ENCODE measurements at places on chromosomes 1 and 21. TPM values are rescaled to one million over a fixed set of nuclear protein-coding genes. Genes with fewer than 3 reads are reported as not detected.
A peak's percentile ranks its signal among the peaks of the same experiment; 100 is the strongest.

The RAP1A gene
- total RNA-seq, result 213 TPM

The COL8A2 gene
- 13.0 TPM for total RNA-seq

The HSPB7 gene
- total RNA-seq, result 44.4 TPM

The ARHGAP29 gene
- 48.2 TPM for total RNA-seq

The PPP1R15B gene
- total RNA-seq, result 40.0 TPM

The TMCO1 gene
- 46.2 TPM for total RNA-seq

The OVAAL gene
- not detected for total RNA-seq

The NBPF10 gene
- 1.2 TPM for total RNA-seq

The DCDC2B gene
- not detected for total RNA-seq

The KRTAP19-1 gene
- not detected for total RNA-seq

The ELAVL4 gene
- 2.6 TPM for total RNA-seq

The GBP6 gene
- total RNA-seq, result not detected

The TCEANC2 gene
- 6.6 TPM for total RNA-seq

The POTED gene
- total RNA-seq, result not detected

The UFC1 gene
- total RNA-seq, result 74.9 TPM

The ZBTB8B gene
- under 0.01 TPM for total RNA-seq

DNA sequence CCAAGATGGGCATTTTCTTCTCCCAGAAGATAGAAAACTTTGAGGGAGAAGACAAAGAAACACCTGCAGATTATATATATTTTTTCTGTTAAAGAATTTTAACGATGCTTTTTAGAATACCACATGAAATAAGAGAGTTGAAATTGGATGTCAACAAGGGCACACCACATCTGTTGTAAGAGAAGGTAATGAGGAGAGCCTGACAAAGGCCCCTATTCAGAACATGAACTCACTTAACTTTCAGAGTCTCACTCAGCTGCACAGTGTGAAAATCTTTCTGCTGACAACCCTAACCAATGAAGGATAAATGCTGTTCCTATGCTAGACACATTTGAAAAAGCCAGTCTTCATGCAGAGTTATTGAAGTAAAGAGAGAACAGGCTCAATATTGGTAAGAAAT lies 7.3 kb downstream of the KRTAP22-2 start:
- no peaks in the 10 kb centered on the region for H3K4me1 ChIP-seq
- DNase-seq, result no peak
- H3K27me3 ChIP-seq, result no peaks in the 10 kb centered on the region
- H3K36me3 ChIP-seq, result no peaks in the 10 kb centered on the region
- H3K27ac ChIP-seq, result no peak overlapping the region

DNA sequence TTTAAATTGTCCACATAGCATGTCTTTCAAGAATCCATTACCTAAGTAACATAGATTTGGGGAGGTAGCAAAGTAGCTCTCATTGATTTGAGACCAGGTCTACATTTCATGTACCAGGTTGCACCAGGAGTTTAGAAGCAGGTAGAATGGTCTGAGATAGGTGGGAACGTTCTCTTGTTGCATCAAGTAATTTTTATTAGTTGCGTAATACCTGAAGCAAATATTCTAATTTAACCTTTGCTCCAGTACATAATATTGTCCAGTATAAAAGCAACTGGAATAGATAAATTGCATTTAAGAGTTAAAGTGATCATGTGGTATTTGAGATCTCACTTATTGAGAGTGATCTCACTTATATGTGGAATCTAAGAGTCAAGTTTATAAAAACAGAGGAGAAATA lies 597.1 kb upstream of the PRMT6 start:
- H3K36me3 ChIP-seq, result no peaks in the 10 kb centered on the region
- no peak overlapping the region for H3K27ac ChIP-seq
- H3K27me3 ChIP-seq, result no peaks in the 10 kb centered on the region
- no peak for DNase-seq
- no peaks in the 10 kb centered on the region for H3K4me1 ChIP-seq

DNA sequence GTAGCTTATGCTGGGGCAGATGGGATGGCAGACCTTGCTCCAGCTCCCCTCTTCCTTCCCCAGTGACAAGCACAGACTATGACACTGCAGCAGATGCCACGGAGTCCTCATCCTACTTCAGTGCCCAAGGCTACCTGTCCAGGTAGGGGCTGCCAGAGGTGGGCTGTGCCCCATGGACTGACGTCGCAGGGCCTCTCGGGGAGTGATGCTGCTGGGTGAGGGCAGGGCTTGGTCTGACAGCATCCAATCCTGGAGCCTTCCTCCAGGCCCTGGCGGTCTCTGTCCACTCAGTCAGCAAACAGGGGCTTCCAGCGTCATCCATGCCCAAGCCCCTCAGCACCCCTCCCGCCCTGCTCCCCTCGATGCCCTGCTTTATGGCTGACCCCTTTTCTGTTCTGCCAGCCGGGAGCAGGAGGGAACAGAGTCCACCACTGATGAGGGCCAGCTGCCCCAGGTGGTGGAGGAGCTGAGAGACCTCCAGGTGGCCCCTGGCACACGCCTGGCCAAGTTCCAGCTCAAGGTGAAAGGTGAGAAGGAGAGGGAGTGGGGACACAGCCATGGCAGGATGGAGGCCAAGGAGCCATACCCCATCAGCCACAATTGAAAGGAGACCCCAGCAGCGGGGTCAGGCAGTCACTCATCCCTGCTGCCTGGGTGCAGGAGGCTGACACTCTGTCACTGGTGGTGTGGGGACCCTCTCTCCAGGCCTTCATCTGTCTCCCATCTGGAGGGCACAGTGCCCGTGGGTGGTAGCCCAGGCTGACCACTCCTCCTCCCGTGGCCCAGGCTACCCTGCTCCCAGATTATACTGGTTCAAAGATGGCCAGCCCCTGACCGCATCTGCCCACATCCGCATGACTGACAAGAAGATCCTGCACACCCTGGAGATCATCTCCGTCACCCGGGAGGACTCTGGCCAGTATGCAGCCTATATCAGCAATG lies 73.6 kb downstream of the TRIM11 start:
- peak; percentile 53 for DNase-seq
- H3K27ac ChIP-seq, result no peak overlapping the region
- no peaks in the 10 kb centered on the region for H3K27me3 ChIP-seq

DNA sequence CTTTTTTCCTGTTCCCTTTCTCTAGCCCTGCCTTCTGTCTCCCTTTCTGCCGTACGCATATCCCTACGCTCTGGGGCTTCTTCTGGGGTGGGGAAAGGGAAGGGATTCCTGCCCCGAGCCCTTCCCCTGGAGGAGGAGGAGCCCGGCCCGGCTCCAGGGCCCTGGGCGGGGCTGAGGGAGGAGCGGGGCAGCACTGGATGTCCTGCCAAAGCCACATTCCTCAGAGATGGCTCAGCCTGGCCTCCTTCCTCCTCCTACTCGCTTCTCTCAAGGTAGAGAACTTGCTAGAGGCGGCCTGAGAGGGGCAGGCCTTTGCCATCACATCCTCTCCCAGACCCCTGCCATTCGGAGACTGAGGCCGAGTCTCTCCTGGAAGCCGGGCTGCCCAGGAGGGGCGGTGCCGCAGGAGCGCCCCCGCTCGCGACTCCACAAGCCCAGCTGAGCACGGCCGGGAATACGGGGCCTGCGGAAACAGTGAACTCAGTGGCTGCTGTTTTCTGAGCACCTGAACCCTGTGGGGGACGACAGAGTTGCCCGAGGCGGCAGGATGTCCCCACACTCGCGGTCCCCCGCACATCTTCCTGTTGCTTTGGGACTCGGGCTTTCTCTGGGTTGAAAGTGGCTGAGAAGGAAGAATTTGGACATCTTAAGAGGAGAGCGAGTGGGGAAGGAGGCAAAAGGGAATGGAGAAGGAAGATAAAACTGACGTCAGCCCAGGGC lies 12.2 kb downstream of the ADAMTSL4 start:
- peak overlapping the region; percentile 97 for H3K27ac ChIP-seq
- H3K36me3 ChIP-seq, result peaks cover 16% of the 10 kb centered on the region
- peak; percentile 99 for DNase-seq

DNA sequence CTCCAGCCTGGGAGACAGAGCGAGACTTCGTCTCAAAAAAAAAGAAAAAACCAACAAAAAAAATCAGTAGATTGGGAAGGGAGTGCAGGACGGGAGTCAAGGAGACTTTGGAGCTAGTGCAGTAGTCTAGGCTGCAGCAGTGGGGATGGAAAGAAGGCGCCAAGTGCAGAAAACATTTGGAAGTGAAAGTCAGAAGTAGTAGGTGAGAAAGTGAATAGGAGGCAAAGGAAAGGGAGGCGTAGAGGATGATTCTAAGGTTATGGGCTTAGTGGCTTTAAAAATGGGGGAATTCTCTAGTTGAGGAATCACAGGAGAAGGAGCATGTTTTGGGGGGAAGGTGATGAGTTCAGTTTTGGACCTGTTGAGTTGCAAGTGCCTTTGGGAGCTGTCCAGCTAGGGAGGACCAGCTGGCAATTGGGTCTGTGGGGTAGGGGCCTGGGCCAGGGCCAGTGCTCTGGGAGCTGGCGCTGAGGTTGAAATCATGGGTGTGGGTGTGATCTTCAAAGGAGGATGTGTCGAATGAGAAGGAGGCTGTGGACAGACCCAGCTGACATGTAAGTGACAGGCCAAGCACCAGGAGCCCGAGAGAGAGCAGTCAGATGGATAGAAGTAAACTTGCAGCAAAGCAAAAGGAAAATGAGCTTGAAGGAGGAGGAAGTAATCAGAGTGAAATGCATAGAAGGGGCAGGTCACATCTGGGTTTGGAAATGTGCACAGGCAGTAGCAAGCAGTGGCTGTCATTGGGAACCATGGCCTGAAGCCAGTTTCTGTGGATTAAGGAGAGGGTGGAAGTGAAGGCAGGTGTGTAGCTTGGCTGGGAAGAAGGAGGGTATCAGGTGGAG lies 15.8 kb downstream of the TMCC2 start:
- H3K4me1 ChIP-seq, result no peaks in the 10 kb centered on the region
- H3K36me3 ChIP-seq, result peaks cover 7% of the 10 kb centered on the region
- H3K27ac ChIP-seq, result no peak overlapping the region
- H3K4me3 ChIP-seq, result no peak overlapping the region
- DNase-seq, result no peak
- no peaks in the 10 kb centered on the region for H3K27me3 ChIP-seq

DNA sequence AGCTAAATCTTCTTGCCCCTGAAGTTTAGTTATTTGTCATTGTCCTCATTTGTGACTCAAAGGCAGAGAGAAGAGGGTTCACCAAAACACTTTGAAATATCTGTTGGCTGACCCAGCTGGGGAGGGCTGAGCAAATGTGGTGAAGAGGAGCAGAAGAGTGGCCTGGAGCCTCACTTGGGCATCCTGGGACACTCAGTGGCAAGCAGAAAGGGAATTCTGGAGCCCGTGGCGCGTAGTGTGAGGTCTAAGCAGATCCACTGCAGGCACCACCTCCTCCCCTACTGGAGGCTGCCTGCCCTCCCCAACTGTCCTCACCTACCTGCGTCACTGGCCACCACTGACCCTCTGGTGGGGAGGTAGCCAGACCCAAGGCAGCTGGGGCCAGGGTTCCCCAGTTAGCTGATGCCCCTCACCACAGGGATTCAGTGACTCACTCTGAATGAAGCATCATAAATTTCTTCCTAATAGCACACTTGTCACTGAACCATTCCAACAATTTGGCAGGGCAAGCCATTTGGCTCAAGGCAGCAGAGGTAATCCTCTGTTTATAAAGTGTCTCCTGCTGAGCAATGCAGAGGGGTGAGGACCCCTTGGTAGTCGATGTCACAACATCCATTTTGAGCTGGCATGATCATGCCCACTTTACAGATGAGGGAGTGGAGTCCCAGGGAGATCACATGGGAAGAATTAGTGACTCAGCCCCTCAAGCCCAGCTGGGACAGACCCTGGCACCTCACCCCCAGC lies 80.3 kb downstream of the NENF start:
- no peaks in the 10 kb centered on the region for H3K4me1 ChIP-seq
- DNase-seq, result no peak
- no peaks in the 10 kb centered on the region for H3K36me3 ChIP-seq
- H3K4me3 ChIP-seq, result no peak overlapping the region
- H3K27ac ChIP-seq, result no peak overlapping the region

GRCh38 chr1:100734676-100735075 lies 15.1 kb downstream of the VCAM1 start:
- H3K4me3 ChIP-seq, result no peak overlapping the region
- DNase-seq, result no peak
- H3K4me1 ChIP-seq, result peaks cover 30% of the 10 kb centered on the region
- no peaks in the 10 kb centered on the region for H3K36me3 ChIP-seq

DNA sequence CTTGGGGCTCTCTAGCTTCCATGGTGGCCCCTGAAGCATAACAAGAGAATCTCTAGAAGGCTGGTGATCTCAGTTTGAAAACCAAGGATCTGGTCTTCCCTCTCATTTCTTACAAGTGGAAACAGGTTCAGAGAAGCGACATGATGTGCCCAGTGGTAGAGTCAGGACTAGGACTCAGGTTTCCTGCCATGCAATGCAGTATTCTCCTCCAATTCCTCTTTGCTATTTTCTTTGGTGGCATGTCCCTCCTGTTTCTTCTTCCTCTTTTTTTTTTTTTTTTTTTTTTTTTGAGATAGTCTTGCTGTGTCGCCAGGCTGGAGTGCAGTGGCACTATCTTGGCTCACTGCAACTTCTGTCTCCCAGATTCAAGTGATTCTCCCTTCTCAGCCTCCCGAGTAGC lies 195.6 kb upstream of the C1orf105 start:
- no peaks in the 10 kb centered on the region for H3K36me3 ChIP-seq
- no peak for DNase-seq
- no peak overlapping the region for H3K4me3 ChIP-seq
- no peak overlapping the region for H3K27ac ChIP-seq
- H3K4me1 ChIP-seq, result no peaks in the 10 kb centered on the region

DNA sequence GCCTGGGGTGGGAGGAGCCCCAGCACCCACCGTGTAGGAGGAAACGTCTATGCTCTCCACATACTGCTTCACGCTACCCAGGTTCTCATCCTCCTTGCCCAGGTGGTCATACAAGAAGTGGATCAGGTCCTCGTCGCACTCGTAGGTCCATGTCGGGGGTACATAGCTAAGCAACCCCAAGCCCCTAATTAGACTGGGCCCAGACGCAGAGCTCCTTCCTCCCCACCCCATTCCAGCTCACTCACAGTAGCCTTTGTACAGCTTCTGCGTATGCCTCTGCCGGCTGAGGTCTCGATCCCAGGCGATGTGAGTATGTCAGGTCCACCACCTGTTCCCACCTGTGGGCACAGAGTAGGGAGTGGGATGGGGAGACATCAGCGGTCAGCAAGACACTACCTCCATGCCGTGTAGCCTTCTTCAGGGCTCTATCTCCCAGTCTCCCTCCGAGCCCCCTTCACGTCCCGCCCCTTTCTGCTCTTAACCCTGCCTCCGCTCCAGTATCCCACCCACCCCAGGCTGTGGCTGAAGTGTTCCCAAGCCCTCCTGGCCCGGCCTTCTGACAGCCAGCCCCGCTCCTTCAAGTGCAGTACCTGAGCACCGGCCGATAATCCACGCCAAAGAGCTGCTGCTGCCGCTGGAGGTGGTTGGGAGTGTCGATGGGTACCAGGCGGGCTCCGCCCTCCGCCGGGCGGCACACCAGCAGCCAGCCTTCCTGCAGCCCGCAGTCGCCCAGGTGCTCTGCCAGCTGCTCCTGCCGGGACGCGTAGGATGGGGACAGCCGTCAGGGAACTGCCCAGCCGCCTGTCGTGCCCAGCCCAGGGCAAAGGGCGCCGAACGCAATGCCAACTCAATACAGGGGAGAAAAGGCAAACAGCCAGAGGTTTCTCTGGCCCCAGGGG lies 919 bp downstream of the HECTD3 start:
- no peak for DNase-seq
- no peaks in the 10 kb centered on the region for H3K27me3 ChIP-seq
- H3K36me3 ChIP-seq, result peaks cover 41% of the 10 kb centered on the region
- H3K27ac ChIP-seq, result peak overlapping the region; percentile 78
- peak overlapping the region; percentile 98 for H3K4me3 ChIP-seq

GRCh38 chr1:58699011-58699762 lies 675 bp downstream of the MYSM1 start:
- H3K4me1 ChIP-seq, result peaks cover 12% of the 10 kb centered on the region
- peak overlapping the region; percentile 99 for H3K4me3 ChIP-seq
- no peaks in the 10 kb centered on the region for H3K36me3 ChIP-seq
- H3K27ac ChIP-seq, result peak overlapping the region; percentile 75
- H3K27me3 ChIP-seq, result no peaks in the 10 kb centered on the region
